Stimulated activated CD4-positive, alpha-beta T cell treated with anti-CD3 and anti-CD28 coated beads, Interleukin-4, amount 100 ng/mL, for 4 hours (primary cell): ENCODE measurements at places on chromosomes 1 and 21.

- DNase-seq, result no peak
Observed at GRCh38 chr21:28865488-28866186, 127.0 kb downstream of the LTN1 start.

DNA sequence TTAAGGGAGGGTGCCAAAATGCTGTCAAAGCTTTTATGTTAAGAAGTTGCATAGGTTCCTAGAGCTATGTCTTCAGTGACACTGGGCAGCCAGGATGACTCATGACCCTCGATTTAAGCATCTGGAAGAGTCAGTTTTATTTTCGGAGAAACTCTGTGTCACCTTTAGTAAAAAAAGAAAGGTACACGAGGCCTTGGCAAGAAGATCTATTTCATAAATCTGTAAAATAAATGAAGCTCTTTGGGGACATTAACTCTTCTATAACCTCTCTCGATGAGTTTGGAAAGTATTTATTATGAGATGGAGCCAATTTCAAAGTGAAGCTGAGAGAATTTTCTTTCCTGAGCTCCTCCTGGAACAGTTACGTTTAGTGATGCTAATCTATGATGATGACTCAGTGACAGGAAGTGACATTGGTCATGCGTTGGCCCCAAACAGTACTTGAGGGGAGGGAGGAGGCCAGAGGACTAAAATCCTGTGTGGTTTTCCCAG is 156.5 kb downstream of the HLX start:
- DNase-seq, result no peak

GRCh38 chr21:44804762-44805161 is 3.1 kb upstream of the UBE2G2 start:
- no peak for DNase-seq

DNA sequence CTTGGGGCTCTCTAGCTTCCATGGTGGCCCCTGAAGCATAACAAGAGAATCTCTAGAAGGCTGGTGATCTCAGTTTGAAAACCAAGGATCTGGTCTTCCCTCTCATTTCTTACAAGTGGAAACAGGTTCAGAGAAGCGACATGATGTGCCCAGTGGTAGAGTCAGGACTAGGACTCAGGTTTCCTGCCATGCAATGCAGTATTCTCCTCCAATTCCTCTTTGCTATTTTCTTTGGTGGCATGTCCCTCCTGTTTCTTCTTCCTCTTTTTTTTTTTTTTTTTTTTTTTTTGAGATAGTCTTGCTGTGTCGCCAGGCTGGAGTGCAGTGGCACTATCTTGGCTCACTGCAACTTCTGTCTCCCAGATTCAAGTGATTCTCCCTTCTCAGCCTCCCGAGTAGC is 195.6 kb upstream of the C1orf105 start:
- no peak for DNase-seq

DNA sequence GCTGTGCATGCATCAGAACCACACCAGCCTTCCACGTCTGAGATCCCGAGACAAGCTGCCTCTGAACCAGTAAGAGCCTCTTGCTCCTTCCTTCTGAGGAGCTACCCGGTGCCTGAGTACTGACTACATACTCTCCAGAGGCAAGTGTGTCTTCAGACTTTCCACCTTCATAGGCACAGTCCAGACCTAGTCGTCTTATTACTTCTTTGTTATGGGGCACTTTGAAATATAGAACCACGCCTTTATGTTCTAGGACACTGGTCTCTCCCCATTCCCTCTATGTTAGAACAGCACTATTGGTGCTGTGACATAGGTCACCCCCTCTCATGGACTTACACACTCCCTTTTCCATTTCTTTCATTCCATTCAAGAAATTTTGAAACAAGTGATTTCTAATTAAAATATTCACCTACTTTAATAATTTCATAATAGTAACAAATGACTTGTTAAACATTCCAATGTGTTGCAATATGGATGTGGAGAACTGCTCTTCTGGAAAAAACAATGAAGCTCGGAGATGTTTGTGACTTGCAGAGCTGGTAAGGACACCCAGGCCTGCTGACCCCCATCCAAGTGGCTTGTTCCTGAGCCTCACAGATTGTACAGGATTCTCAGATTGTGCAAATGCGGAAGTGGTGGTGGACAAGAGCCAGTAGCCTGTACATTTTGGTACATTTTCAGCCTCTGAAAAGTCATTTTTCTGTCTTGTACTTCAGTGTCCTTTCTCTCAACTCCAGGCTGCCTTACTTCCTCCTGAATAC is 76.1 kb upstream of the SIPA1L2 start:
- no peak for DNase-seq

- no peak for DNase-seq
Observed at GRCh38 chr1:110098222-110099026, 13.8 kb upstream of the UBL4B start.

- DNase-seq, result no peak
Observed at GRCh38 chr1:152870831-152871730, 7.0 kb upstream of the SMCP start.

- no peak for DNase-seq
Observed at GRCh38 chr1:46130121-46130520, 2.3 kb downstream of the PIK3R3 start.

- no peak for DNase-seq
Observed at GRCh38 chr1:39620659-39621165, 18.7 kb downstream of the HEYL start.

- DNase-seq, result no peak
Observed at GRCh38 chr21:40631211-40631610, 215.7 kb downstream of the DSCAM start.

DNA sequence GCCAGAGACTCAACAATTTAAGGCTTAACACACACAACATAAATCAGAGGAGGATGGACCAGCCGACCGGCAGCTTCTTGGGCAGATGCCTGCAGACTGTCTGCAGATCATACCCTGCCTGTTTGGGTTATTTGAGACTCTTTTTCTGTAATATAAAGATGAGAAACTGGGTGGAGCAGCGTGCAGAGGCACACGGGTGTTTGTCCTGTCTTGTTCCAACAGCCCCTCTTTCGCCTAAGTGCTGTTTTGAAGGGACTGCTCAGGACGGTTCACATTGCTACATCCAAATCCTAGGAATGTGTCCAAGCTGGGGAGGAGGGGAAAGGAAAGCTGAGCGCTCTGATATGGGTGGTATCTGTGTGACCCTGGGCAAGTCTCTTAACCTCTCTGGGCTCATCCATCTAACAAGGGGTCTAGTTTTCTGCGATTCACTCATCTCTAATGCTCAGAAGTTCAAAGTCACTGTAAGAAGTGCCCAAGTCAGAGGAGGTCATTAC is 149.9 kb downstream of the CLIC6 start:
- no peak for DNase-seq

- DNase-seq, result no peak
Observed at GRCh38 chr1:85058311-85058710, 10.0 kb upstream of the MCOLN3 start.

- DNase-seq, result peak; percentile 43
Observed at GRCh38 chr1:36458910-36459309, 5.3 kb downstream of the MRPS15 start.

DNA sequence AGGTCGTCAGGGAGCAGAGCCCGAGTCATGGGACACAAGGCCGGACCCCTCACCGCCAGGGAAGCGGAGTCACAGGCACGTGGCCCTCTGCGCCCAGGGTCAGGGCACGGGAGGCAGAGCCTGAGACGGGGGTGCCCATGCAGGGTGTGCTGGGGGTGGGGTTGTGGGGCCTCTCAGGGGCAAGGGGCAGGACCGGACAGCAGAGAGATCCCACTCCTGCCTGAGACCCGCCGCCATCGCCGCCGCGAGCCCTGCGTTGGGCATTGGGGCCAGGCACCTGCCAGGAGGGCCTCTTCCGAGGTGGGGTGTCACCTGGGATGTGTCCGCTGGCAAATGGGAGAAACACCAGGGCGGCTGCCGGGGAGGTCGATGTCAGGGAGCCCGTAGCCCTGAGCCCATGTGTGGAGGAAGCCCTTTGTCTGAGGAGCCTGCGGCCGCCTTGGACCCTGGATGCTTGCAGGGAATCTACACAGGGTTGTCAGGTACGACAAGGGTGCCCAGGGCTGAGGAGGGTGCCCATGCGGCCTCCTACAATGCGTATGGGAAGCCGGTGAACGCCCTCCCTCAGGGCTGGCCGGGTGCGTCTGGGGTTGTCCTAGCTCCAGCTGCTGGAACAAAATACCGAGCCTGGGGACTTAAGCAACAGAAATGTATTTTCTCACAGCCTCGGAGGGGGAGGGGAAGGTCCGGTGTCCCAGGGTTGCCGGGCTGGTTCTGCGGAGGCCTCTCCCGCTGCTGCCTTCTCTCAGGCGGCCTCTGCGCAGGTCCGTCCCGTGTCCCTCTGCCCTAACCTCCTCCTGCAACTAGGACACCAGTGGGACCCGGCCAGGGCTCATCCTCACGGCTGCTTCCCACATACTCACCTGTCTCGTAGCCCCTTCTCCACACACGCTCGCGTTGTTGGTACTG is 16.4 kb upstream of the C1orf159 start:
- DNase-seq, result no peak

- no peak for DNase-seq
Observed at GRCh38 chr21:29300807-29301138, 2.1 kb downstream of the BACH1 start.

DNA sequence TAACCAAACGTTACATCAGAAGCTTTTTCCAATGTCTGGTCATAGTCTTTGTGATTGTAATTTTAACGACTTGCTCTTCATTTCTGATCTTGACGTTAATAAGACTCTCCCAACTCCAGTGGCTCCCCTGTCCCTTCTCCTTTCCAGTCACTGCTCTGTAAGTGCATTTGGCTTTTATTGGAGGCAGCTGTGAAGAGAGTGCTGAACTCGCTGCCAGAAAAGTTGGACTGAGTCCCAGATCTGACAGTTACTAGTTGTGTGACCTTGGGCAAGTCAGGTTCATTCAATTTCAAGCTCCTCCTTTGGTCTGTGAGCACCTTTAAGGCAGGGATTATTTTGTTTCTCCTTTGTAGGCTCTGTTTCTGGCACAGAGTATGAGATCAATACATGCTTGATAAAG is 109.6 kb upstream of the TSPAN2 start:
- no peak for DNase-seq

DNA sequence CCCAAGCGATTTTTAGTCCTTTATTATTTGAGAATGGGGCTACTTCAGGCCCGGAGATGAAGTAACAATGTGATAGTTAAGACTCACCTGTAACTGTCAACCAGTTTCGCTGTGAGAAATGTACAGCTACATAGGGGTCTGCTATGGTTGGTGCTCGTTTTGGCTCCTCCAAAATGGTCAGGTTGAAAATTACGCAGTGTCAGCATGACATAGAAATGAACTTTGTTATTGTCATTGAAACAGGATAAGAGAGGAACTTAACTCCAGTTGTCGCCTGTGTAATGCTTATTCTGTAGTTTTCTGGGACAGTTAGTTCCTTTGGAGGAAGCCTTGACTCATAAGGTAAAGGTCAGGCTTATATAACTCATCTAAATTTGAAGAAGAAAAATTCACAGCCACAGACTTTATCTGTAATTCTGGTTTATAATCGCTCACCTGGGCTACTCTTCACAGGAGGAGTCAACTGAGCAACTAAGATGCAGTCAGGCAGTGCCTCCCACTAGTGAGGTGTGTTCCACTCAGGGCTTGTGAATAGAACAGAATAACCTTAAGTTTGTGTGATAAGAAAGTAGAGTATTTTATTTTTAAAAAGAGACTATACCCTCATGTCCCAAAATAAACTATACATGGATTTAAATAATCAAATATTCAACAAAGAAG is 130.9 kb downstream of the CD247 start:
- DNase-seq, result no peak

- DNase-seq, result no peak
Observed at GRCh38 chr21:44507673-44508425, 32.1 kb downstream of the KRTAP10-1 start.
